ENCODE measurements at places on chromosomes 3 and 15. TPM values are rescaled to one million over a fixed set of nuclear protein-coding genes. Genes with fewer than 3 reads are reported as not detected.

DNA sequence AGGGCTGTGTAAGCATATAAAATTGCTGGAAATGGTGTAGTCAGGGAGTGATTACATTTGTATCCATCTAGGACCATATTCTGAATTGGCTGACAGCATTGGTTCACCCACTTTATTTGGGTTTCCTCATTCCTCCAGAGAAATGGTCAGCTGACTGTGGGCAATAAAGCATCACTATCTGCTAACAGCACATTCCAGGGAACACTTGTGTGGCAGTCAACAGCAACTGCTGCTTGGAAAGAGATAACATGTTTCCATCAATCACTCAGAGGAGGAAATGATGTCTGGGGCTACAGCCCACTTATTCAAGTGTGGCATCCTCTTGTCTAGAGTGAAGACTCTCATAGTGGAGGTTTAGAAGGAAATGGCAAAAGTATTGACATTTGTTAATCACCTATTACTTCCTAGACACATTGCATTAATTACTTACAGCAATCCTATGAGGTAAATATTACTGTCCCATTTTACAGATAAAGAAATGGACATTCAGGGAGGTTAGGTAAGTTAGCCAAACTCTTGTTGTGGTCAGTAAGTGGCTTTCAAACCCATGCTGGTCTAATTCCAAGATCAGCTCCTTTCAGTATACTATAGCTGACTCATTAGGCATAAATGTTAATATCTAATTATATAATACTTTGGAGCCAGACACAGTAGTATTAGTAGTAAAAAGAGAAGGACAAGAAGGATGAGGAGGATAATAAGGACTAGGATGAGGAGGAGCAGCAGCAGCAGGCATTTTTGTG is 247.8 kb downstream of the ALCAM start:
- no peak overlapping the region for H3K27ac ChIP-seq
- H3K27me3 ChIP-seq, result no peaks in the 10 kb centered on the region
- DNase-seq, result no peak
- H3K4me3 ChIP-seq, result no peak overlapping the region
- no peaks in the 10 kb centered on the region for H3K36me3 ChIP-seq

- DNase-seq, result peak; percentile 58
- no peaks in the 10 kb centered on the region for H3K36me3 ChIP-seq
- no peak within 1 kb of the TSS for H3K27ac ChIP-seq
- H3K4me3 ChIP-seq, result peak within 1 kb of the TSS; percentile 51
- peaks cover 9% of the 10 kb centered on the region for H3K4me1 ChIP-seq
Measured at GRCh38 chr3:151316267-151316991, at the start of gene GPR87. Gene GPR87, minus strand, starts transcription at chr3:151316820. Its CDS starts 16,720 bp downstream, at chr3:151300100.

DNA sequence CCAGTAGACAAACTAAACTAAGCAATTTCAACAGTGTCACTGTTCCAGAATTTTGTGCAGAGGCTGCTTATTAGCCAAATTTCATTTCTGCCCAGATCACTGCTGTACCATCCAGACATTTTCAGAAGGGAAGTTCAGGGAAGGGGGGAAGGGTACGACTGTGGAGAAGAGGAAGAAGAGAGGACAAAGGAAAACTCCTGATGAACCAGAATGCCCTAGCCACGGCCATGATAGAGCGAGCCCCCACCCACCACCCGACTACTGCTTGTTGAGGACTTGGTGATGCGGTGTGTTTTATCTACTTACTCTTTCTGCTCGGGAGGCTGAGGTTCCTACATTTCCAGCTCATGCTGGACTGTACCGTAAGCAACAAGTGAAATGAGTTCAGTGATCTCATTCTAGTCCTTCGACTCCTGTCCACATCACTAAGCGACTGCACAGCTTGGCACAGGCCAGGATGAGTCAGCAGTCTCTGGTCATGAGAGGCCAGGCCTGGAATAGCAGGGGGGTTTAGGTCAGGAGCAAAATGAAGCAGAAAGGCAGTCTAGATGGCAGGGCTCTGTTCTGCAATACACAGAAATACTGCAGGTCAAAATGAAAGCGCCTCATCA is 330.8 kb downstream of the TIGIT start:
- peak; percentile 48 for DNase-seq
- no peaks in the 10 kb centered on the region for H3K4me1 ChIP-seq
- no peaks in the 10 kb centered on the region for H3K36me3 ChIP-seq
- peak overlapping the region; percentile 7 for H3K27ac ChIP-seq
- H3K27me3 ChIP-seq, result no peaks in the 10 kb centered on the region

GRCh38 chr3:171145798-171146197 is 119.3 kb upstream of the SLC2A2 start:
- H3K4me3 ChIP-seq, result no peak overlapping the region
- no peak for DNase-seq

DNA sequence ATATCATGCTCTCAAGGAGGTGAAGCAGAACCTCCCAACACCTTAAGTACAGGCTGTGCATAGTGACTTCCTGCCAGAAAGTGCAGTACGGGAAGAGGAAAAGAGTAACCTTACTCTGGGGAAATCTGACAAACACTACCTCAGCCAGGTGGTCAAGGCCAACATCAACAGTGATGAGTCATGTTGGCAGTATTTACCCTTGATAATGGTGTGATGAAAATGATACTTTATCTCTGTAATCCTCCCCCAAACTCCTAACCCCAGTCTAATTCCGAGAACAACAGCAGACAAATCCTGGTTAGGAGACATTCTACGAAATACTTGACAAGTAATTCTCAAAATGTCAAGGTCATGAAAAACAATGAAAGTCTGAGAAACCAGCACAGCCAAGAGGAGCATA is 26.5 kb downstream of the ANKDD1A start:
- peaks cover 78% of the 10 kb centered on the region for H3K36me3 ChIP-seq
- no peak overlapping the region for H3K4me3 ChIP-seq
- H3K27me3 ChIP-seq, result no peaks in the 10 kb centered on the region
- DNase-seq, result no peak
- no peak overlapping the region for H3K27ac ChIP-seq

Gene C3orf80
- total RNA-seq, result 0.24 TPM

Gene STAB1
- total RNA-seq, result 0.32 TPM

Gene AP2M1
- total RNA-seq, result 457 TPM

- H3K4me3 ChIP-seq, result no peak overlapping the region
- H3K4me1 ChIP-seq, result no peaks in the 10 kb centered on the region
- H3K36me3 ChIP-seq, result no peaks in the 10 kb centered on the region
- DNase-seq, result peak; percentile 16
Measured at GRCh38 chr3:124960105-124960504, 25.6 kb upstream of the MUC13 start.

DNA sequence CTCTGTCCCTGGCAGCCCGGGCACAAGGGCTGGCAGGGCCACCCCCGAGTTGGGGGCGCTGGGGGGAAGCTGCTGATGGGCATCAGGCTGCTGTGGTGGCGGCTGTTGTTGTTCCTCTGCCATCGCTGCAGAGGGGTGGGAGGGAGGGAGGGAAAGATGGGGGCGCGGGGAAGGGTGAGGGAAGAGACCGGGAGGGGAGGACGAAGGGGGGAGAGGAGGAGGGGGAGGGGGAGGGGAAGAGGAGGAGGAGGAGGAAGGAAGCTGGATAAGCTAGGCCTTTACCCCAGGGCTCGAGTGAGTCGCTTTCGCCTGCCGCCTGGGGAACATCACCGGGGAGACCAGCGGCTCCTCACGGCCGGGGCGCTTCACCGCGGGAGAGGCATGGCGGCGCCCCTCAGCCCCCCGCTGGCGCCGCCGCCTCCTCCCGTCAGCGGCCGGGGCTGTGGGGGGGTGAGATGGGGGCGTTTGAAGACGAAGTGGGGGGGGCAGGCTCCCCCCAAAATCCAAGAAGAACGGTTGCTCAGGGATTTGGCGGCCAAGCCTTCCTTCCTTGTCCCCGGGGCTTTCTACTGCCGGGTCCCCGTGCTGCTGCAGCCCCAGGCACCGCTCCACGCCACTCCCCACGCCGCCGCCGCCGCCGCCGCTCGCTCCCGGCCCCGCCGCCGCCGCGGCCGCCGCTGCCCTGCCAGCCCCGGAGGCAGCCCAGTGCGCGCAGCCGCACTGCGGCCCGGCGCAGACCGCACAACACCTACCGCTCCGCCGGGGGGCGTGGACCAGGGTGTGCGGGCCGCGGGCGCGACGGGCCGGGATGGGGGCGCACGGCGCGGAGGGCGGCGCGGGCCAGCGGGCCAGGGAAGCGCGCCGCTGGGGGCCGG is at the start of gene RFX7:
TSS of gene RFX7 (minus strand) at position 717 of the 875 bp plus-strand sequence. CDS start at position 123, 594 bp downstream.
- peak within 1 kb of the TSS; percentile 89 for H3K4me3 ChIP-seq
- DNase-seq, result peak; percentile 91
- H3K27ac ChIP-seq, result peak within 1 kb of the TSS; percentile 93
- no peaks in the 10 kb centered on the region for H3K36me3 ChIP-seq

DNA sequence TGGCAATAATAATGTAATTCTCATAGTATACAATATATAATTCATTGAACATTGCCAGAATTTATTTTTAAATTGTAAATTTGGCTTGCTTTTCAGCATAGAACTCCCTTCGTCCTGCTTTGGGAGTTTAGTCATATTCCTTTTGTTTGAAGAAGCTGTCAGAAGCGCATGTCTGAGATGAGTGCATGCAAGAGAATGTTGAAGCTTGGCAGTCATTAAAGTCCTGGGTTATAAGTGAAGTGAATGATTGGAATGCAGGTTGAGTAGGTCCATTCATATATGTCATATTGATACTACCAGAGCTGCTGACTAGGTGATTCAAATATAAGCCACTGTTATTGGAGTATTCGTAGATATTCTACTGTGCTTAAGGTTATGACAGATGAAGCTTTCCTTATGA is 243.6 kb upstream of the MDFIC2 start:
- no peaks in the 10 kb centered on the region for H3K4me1 ChIP-seq
- H3K4me3 ChIP-seq, result no peak overlapping the region
- no peaks in the 10 kb centered on the region for H3K27me3 ChIP-seq
- no peak for DNase-seq

Gene SEMA3G
- 0.82 TPM for total RNA-seq

DNA sequence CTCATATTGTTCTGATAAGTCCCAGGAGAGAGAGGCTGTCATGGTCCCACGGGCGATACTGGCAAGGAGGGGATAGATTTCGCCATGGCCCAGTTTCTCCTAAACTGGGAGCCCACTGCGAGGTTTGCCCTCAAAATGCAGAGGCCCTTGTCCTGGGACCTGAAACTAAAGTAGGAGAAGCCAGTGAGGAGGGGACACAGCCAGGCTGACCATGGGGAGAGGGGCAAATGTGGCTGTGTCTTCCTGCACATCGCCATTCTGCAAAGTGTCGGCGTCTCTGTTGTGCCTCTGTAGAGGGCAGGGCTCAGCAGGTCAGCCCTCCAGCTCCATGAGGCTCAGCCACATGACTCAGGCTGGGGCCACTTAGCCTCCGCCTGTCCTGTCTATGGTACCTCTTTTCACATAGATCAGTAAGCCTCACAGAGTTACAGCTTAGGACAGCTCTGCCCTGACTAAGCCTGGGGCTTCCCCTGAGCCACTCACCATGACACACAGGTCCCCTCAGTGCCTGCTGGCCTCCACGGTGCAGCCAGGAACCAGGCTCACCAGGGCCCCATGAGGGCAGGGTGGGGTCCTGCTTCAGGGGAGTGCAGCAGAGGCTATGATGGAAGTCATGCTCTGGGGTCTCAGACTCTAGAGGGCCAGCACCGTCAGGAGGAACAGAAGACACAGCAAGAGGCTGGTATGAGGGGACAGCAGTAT is 28.6 kb upstream of the PLXNA1 start:
- H3K4me1 ChIP-seq, result no peaks in the 10 kb centered on the region
- no peak overlapping the region for H3K4me3 ChIP-seq
- no peaks in the 10 kb centered on the region for H3K27me3 ChIP-seq
- DNase-seq, result no peak

Gene IMPG2
- total RNA-seq, result 0.18 TPM

DNA sequence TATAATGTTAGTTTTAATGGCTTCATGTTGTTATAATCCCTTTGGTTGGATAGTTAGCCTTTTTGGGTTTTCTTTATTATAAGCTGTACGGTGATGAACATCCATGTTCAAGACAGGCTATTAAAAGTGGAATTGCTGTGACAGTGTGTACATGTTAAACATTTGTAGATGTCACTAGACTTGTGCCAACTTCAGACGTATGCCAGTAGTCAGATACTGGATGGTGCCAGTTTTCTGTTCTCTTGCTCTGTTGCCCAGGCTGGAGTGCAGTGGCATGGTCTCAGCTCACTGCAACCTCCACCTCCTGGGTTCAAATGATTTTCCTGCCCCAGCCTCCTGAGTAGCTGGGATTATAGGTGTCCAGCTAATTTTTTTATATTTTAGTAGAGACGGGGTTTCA is 54.1 kb downstream of the MGA start:
- H3K27ac ChIP-seq, result no peak overlapping the region
- no peaks in the 10 kb centered on the region for H3K4me1 ChIP-seq
- no peak for DNase-seq
- H3K36me3 ChIP-seq, result peaks cover 50% of the 10 kb centered on the region
- H3K27me3 ChIP-seq, result no peaks in the 10 kb centered on the region

DNA sequence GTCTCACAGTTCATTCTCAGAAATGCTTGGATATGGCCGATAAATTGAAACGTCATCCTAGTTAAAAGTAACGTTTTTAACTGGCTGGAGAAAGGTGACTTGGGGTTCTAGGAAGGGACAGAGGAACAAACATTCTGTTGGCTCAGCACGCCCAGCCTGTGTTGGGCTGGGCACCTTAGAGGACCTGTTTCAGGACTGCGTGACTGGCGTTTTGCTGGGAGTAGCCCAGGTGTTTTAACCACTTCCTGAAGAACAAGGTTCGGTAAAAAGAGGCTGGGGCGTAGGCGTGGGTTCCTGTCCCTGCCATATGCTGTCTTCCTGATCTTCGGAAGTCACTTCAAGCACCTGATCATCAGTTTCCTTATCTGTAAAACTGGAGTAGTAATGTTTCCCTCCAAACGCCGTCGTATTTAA is 1.1 kb upstream of the TLNRD1 start:
- no peaks in the 10 kb centered on the region for H3K27me3 ChIP-seq
- H3K4me1 ChIP-seq, result no peaks in the 10 kb centered on the region
- H3K4me3 ChIP-seq, result peak overlapping the region; percentile 94
- DNase-seq, result peak; percentile 61
- peaks cover 6% of the 10 kb centered on the region for H3K36me3 ChIP-seq
- H3K27ac ChIP-seq, result no peak overlapping the region

DNA sequence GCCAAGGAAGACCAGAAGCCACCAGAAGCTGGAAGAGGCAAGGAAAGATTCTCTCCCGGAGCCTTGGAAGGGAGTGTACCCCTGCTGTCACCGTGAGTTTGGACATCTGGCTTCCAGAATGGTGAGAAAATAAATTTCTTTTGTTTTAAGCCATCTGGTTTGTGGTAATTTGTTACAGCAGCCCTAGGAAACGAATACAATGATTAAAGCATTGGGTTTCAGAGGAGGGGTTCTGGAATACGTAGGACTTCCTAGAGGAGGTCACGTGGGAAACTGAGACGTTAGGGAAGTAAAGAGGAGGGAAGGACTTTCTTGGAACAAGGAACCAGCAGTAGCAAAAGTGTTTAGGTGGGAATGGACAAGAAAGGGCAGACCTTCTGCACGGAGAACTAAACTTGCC is 377.7 kb downstream of the IL20RB start:
- H3K27ac ChIP-seq, result no peak overlapping the region
- no peak for DNase-seq
- H3K4me1 ChIP-seq, result no peaks in the 10 kb centered on the region

Gene SEC22C
- 35.2 TPM for total RNA-seq

All from endodermal cell (in vitro differentiated cells).